H4 (cell line): ENCODE measurements at places on chromosomes 3 and 15.
A peak's percentile ranks its signal among the peaks of the same experiment; 100 is the strongest.

DNA sequence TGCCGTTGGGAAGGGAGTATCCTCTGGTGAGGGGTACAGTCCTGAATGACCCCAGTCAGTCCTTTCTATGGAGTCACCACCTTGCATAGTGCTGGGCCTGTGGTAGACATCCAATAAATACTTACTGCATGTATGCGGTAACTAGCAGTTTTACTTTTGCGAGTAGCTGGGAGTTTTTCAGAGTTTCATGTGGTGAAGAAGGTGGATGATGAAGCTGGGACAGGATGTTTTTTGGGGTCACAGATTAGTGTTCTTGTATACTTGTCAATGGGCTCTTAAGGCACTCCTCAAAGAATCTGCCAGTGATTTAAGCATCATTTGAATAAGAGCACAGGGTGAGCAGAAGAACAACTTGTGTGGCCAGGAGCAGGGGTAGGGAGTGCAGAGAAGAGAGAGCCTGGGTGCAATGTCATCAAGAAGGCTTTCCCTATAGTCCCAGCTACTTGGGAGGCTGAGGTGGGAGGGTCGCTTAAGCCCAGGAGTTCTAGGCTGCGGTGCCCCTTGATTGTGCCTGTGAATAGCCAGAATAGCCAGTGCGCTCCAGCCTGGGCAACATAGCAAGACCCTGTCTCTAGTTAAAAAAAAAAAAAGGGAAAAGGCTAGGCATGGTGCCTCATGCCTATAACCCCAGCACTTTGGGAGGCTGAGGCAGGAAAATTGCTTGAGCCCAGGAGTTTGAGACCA is 22.1 kb downstream of the PPCDC start:
- no peak for DNase-seq

DNA sequence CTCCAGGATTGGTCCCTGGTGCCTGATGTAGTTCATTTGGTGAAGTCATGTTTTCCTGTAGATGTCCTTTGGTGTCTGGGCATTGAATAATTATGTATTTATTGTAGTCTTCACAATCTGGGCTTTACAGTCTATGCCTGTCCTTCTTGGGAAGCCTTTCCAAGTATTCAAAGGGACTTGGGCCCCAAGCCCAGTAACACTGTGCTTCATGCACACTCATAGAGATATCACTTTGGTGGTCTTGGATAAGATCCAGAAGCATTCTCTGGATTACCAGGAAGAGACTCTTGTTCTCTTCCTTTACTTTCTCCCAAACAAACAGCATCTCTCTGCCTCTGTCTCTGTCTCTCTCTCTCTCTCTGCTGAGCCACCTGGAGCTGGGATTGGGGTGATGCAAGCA is 281.1 kb upstream of the GOLGA6L4 start:
- DNase-seq, result no peak

DNA sequence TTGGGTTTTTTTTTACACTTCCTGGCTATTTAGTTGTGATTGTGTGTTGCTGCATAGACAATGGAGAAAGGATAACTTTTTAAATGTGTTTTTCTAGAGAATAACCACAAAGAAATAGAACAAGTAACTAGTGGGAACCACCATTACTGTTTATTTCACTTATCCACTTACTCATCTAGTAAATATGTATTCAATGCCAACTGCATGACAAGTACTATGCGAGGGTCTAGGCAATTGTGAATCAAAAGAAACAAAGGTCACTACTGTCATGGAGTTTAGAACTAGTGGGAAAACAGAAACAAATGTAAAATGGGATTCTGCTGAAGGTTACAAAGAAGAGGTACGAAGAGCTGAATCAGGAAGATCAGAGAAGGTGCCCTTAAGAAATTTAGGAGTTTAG is 600.9 kb upstream of the ROBO2 start:
- DNase-seq, result no peak

DNA sequence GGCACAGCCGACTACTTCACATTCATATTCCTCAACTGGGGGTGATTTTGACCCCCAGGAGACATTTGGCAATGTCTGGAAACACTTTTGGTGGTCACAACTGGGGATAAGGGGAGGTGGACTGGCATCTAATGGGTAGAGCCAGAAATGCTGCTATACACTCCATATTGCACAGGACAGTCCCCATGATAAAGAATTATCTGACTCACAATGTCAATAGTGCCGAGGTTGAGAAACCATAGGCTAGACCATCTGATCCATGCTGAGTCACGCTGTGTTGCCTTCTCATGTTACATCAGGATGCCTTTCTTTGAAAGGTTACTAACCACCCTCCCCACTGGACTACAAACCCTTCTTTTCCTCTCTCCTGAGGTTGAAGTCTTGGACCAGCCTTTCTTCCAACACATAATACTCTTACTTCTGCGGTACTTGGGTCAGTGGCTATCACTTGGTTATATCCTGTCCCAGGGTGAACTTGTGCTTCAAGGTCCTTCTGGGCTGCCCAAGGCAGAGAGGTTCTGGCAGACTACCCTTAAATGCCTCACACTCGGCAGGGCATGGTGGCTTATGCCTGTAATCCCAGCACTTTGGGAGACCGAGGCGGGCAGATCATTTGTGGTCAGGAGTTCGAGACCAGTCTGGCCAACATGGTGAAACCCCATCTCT is 68.8 kb downstream of the CTNNB1 start:
- peak; percentile 91 for DNase-seq

GRCh38 chr3:145678401-145678800 is 482.6 kb downstream of the PLOD2 start:
- no peak for DNase-seq

GRCh38 chr3:52176951-52177700 is 20.8 kb upstream of the ALAS1 start:
- DNase-seq, result no peak

GRCh38 chr3:112007633-112008032 is 8.9 kb downstream of the TAGLN3 start:
- no peak for DNase-seq

GRCh38 chr15:49052662-49053061 is 6.4 kb upstream of the SECISBP2L start:
- DNase-seq, result no peak

DNA sequence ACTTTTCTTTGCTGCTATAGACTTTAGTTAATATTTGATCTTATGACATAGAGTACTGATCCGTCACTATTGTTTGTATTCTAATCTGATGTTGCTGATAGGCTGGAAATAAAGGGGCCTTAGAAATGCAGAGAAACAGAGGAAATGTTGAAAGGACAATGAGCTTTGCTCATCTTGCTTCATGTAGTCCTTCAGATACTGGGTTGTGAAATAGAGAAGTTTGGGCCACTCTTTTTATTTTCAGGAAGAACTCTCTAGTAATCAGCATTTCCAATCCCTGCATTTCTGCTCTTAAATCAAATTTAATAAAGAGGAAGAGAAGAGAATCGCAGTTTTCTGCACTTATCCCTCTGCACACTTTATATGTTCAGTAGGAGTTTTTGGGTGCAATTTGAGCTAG is 192.8 kb upstream of the THBS1 start:
- no peak for DNase-seq

DNA sequence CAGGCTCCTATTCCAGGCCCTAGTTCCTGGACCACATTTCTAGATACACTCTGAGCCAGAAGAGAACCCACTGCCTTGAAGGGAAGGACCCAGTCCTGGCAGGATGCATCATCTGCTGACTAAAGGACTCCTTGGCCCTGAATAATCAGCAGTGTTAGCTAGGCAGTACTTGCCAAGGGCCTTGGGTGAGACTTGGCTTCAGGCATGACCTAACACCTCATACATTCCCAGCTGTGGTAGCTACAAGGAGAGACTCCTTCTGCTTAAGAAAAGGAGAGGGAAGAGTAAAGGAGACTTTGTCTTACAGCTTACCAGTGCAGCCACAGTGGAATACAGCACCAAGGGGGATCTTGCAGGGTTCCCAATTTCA is 26.4 kb downstream of the PEAK1 start:
- DNase-seq, result no peak

GRCh38 chr15:92377083-92377789 is 16.4 kb upstream of the ST8SIA2 start:
- DNase-seq, result peak; percentile 19

DNA sequence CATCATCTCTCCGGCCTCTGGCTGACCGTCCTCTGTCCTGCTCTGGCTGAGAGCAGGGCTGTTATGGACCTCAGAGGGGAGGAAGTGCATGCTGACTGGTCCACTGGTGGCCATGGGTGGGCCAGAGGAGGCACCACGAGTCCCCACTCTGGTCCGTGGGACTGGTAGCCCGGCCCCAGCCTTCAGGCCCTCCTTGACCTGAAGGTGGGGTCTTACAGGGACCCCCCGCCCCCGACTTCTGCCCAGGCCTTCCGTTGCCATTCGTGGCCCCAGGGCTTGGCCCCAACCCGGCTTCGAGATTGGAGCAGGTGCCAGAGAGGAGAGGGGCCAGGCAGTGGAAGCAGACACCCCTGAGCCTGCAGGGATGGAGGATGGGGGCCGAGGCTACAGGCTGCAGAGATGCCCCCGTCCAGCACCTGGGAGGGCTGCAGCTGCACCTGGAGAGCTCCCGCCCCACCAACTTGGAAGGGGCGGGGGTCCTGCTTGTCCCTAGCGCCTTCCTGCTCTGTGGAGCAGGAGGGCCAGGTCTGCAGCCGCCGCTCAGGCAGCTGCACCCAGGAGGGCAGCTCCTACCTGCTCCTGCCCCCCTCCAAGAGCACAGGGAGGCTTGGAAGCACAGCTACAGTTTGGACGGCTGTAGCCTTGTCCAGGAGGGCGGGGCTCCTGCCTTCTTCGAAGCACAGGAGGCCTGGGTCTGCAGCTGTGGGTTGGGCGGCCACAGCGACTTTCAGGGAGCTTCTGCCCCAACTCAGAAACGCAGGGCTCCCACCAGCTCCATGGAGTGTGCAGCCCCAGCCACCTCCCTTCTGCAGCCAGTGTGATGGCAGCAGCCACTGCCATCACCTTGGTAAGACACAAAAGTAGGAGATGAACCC is 142.5 kb downstream of the KLF13 start:
- DNase-seq, result no peak

GRCh38 chr3:83807511-83807910 is 1151.3 kb upstream of the CADM2 start:
- DNase-seq, result no peak

GRCh38 chr3:25744470-25744869 is 38.8 kb downstream of the NGLY1 start:
- no peak for DNase-seq

- no peak for DNase-seq
These were observed 36.1 kb downstream of the CRTC3 start for GRCh38 chr15:90565866-90566265.

- DNase-seq, result no peak
These were observed 67.6 kb upstream of the GCNT3 start for GRCh38 chr15:59543721-59544547.

GRCh38 chr3:129586746-129587430 is 19.6 kb downstream of the PLXND1 start:
- no peak for DNase-seq

DNA sequence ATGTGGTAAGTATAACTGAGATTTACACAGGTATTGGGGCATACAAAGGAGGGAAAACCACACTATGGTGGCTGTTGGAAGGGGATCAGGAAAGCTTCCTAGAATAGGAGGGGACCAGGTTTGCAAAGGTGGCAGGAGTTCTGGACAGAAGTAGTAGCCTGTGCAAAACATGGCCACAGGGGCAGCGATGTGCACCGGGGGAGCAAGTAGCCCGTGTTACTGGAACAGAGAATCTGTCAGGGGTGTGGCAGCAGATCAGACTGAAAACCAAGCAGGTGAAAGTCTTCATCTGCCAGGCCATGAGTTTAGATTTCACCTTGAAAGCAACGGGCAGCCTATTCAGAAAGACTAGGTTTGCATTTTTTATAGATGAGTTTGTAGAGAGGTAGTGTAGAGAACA is 182.3 kb upstream of the LPP start:
- no peak for DNase-seq

GRCh38 chr3:198079771-198080520 is 119.9 kb downstream of the LMLN start:
- no peak for DNase-seq

- no peak for DNase-seq
These were observed 4.7 kb downstream of the SELENOS start for GRCh38 chr15:101272584-101272983.

GRCh38 chr3:15664144-15664543 is 62.6 kb downstream of the BTD start:
- DNase-seq, result no peak

- no peak for DNase-seq
These were observed 68.4 kb upstream of the FLNB start for GRCh38 chr3:57939775-57940174.

DNA sequence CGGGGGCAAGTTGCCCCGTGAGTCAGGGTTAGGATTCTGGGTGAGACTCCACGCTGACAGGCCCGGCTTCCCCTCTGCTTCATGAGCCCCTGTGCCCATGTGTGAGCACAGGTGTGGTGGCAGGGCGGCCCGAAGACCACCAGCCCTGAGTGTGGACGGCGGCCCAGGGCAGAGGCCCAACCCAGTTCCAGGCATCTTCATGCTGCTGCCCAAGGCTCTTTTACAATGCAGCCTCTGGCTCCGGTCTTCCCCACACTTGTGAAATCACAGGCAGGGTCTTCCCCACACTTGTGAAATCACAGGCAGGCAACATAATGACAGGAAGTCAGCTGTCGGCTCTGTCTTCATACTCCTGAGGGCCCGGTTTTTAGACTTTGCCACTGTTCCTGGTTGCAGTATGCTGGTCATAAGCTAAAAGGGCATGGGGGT is 78.8 kb downstream of the AAGAB start:
- DNase-seq, result peak; percentile 39

GRCh38 chr3:127137757-127138536 is 55.0 kb upstream of the PRR23E start:
- DNase-seq, result no peak

GRCh38 chr15:93049914-93050578 is 39.0 kb downstream of the RGMA start:
- no peak for DNase-seq

DNA sequence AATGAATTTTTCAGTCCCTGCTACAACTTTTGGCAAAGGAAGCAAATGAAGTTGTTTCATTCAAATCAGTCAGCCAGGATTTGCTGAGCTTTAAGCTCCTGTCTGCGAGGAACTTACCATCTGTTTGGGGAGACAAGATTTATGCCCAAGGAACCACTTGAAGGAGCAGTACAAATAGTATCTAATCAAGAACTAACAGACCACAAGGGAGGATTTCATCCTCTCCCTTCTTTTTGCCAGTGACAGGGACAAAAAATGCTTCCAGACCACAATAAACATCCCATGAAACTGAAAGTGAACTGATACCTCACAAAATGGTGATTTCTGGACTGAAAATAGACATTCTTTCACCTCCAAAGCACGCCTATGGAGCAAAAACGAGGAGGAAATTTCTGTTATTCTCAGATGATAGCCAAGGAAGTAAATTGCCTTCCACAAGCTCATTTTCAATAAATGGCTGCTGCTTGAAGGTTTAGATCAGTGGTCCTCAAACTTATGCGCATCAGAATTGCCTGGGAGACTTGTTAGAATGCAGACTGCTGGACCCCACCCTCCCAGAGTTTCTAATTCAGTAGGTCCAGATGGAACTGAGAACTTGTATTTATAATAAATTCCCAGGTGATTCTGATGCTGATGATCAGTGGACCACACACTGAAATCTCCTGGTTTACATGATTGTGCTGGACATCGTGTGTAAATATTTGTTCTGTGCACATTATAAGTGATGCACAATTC is 202.4 kb upstream of the GADL1 start:
- peak; percentile 15 for DNase-seq

GRCh38 chr3:128066114-128066513 is 13.9 kb downstream of the SEC61A1 start:
- DNase-seq, result no peak

GRCh38 chr15:42332331-42332730 is 27.0 kb upstream of the CAPN3 start:
- DNase-seq, result no peak
